ENCODE measurements at places on chromosomes 4 and X.
A peak's percentile ranks its signal among the peaks of the same experiment; 100 is the strongest.

DNA sequence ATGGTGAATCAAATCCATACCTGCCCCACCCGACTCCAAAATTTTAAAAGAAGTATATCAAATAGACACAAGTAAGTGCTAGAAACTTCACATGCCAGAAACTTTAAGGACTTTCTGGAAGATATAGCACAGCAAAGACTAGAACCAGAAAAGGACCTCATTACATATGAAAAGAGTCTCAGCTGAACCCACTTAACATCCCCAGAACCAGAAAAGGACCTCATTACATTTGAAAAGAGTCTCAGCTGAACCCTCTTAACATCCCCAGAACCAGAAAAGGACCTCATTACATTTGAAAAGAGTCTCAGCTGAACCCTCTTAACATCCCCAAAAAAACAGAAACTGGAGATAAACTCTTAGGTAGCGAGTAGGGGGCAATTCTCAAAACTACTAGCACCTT is 32.3 kb downstream of the STPG2 start:
- DNase-seq, result no peak

GRCh38 chrX:121245763-121246162 is 198.4 kb downstream of the GLUD2 start:
- DNase-seq, result no peak

DNA sequence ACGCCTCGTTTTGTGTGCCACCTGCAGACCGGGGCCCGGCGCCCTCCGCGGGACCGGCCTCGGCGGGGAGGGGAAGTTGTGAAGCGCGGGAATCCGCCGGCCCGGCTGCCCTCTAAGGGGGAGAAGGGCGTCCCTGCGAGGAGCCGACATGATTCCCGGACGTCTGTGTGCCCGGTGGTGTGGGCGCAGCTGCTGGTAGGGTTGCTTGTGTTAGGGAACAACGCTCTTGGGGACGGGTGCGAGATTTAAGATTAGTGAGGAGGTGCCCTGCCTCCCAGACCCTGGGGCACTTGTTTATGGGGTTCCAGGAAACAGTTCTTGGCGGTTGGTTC is 627 bp downstream of the CDKN2AIP start:
- DNase-seq, result no peak

DNA sequence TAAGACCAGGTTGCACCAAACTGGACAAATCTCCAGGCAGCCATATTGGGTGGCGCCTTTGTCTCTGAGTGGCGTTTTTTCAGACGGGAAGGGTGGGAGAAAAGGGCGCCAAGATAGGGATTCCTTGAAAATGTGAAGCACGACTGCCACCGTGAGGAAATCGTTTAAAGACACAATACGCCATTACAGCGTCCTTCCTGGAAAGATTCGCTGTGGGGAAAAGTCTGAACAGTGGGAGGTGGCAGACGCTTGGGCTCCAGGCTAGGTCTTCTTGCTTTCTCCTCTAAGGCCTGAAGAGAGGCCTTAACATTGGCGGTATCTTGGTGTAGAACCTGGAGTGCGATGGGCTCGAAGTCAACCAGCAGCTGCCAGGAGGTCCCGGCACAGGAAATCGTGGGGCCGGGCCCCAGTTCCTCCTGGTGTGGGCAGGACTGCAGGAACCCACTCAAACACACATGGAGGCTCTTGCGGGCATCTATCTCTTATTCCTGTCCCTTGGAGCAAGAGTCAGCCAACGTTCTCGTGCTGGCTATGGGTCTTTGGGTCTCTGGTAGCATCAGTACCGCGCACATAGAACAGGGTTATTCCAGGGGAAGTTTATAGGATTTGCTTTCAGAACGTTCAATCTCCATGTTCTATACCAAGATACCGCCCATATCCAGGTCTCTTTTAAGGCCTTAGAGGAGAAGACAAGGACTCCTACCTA is 208.8 kb downstream of the OR13H1 start:
- DNase-seq, result peak; percentile 91

- no peak for DNase-seq
Observed at GRCh38 chrX:120293015-120293414, 18.2 kb downstream of the TMEM255A start.

DNA sequence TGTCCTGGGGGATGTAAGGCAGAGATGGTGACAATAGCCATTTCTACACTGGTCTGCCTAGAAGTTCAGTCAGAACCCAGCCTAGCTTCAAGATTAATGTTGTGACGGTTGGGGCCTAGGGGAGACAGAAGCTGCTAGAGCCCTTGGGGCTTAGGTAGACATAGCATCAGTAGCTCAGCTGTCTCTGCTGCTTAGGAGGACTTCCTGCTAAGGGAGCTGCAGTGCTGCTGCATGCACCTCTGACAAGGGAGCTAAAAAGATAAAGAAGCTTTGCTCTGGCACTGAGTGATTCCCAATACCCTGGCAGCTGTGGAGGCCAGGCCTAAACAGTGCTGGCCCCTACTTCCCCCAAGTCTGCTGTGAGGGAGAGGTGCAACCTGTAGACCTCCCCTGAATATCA is 116.0 kb downstream of the CT47B1 start:
- DNase-seq, result no peak

DNA sequence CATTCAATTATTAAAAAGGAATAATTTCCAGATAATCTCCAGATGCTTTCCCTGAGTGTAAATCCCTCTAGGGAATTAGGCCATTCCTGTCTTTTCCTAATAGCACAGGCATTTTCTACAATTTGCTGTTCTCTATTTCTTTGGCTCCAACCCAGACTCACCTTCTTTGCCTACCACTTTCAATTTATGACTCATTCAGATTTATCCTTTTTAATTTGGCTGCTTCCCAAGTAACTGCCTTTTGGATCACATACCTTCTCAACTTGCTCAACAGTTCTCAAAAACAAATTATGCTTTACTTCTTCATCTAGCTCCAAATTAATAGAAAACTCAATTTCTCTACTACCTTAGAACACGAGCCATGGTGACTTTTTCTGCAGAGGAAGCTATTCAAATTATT is 1166.3 kb upstream of the PCDH7 start:
- peak; percentile 11 for DNase-seq

GRCh38 chrX:1531096-1531890 is 5.7 kb downstream of the P2RY8 start:
- DNase-seq, result no peak

Data from astrocyte of the cerebellum (primary cell).